ENCODE measurements at places on chromosomes 12 and 14.

DNA sequence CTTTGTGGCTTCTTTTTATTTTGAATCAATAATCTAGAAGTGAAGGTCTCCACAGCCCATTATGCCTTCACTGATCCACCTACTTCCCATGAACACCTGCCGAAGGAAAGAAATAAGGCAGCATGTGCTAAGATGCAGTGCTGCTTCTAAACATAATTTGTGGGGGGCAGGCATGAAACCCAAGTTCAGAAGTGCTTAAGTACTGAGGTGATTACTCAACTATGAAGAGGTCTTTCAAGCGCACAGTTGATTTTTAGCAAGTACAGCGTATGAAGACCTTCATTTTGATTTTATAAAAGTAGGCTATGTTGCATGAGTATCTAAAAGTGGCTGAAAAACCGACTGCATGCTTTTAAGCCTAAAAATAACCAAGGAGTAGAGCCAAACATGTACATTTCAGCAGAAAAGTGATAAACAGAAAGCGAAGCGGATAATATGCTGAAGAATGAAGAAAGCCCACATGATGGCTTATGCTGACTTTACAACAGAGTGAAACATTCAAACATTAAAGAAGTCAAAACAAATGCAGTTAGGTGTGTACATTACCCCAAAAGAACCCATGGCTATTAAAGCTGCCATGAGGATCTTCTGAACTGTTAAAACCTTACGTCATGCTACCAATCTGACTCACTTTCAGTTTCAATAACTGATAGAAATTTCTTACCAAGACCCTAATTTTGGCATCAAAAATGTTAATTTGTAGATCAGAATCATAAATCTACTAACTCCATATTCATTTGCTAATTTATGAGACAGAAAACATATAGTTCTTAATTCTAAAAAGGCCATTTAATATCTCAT, 29.3 kb downstream of the KICS2 start:
- DNase-seq, result no peak

DNA sequence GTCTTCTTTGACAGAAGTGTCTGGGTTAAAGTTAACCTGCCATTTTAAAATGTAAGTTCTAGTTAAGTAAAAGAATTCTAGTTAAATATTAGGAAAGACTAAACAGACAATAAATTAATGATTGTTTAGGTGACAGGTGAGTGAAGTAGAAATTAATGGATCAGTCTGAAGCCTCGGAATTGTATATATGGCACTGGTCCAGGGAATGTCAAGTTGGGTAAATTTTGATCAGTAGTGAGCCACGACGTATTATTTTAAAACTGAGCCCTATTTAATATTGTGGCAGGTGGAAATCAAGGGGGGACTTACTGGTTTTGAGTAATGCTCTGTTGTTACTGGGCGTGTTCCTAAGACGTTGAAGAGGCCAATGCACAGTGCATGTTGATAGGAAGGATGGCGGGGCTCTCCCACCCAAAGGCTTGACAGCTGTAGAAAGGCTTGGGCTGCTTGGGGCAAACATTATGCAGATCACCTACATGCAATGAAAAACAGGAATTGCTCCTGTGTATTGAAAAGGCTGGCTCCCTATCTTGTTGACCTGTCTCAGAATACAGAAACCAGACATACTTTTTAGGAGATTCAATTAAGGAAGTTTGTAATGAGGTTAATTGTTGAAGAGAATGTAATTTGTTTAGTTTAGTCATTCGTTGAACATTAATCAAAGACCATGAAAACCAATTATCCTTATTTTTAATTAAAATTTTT, 5.9 kb upstream of the PPFIBP1 start:
- DNase-seq, result no peak

DNA sequence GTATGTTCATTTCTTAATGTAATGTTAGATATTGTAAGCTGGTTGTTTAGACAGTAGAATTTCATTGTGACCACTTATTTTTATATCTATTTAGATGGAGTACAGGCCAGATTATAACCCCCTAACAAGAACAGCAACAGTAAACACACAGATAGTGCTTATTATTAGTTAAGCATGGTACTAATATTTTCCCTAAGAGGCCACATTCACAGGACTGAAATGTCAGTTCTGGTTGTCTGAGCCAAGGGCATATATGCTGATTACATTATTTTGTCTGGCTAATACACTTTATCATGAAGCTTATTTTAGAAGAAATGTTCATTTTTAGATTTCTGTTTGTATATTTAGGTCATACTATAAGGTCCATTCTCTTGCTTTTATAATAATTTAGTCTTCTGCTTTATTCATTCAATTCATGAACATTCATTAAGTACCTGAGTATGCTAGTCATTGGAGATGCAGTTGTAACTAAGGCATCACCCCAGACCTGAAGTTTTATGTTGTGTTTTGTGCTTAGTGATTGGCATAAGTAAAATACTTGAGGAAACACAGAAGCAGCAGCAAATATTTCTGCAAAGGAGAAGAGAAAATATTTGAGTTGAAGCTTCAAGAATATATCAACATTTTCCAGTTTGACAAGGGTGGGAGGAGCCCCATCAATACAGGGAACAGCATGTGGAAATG, 413.7 kb downstream of the RAD51B start:
- no peak for DNase-seq

DNA sequence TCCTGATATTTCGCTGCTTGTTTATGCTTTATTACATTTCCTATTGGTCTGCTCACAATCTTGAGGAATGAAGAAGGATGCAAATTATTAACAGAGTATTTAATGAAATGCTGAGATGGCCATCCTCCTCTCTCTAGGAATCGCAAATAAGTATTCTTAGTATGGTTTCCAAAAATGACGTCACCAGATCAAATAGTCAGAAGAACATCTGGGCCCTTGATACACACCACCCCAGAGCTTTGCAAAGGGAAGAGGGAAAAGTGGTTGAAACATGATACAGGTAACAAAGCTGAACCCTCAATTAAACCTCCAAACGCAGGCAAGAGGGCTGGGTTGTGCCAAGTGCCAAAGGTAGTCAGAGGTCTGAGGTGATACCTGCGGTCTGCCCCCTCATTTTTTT, 107.3 kb downstream of the BCL11B start:
- no peak for DNase-seq

DNA sequence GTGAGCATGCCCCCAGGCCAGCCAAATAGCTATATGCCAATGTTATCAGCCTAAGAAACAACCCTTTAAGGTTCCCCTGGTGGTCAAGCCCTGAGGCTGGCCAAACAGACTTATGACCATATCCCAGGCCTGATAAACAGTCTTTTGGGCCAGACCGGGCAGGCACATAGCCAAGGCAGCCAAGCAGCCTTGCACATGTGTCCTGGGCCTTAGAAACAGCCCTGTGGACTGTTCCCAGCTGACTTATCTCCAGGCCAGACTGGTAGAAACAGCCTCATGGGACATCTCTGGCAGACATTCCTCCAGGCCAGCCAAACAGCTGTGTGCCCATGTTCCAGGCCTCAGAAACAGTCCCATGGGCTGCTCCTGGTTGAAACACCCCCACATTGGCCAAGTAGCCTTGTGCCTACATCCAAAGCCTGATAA, 295.0 kb upstream of the MGAT4C start:
- no peak for DNase-seq

- no peak for DNase-seq
These were observed 6.8 kb downstream of the ZFHX2 start for GRCh38 chr14:23544511-23545447.

DNA sequence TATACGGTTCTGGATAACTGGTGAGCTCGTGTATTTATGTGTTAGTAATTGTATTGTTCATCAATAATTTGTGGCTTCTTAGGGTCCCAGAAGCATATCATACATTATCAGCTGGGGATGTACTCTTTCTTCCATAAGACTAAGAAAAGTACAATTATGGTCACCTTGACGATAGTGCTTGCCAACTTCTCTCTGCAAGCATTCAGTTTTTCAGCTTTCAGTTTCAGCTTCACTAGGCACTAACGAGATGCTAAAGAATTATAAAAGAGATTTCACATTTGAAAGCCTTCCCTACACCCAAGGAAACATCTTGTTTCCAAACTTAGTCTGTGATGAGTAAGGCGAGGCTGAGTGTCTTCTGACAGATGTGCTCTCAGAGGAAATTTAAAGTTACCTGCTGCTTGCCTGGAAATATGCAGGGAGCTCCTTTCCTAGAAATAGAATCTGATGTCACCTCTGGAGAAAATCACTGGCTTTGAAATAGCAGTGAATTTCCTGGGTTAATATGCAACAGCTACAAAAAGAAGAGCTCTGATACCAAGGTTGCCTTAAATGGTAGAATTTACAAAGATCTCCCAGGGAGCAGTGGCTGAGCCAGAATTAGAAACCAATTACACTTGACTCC, 1419.9 kb upstream of the TMEM132C start:
- DNase-seq, result no peak

GRCh38 chr14:80485764-80486163, 274.5 kb upstream of the DIO2 start:
- no peak for DNase-seq

DNA sequence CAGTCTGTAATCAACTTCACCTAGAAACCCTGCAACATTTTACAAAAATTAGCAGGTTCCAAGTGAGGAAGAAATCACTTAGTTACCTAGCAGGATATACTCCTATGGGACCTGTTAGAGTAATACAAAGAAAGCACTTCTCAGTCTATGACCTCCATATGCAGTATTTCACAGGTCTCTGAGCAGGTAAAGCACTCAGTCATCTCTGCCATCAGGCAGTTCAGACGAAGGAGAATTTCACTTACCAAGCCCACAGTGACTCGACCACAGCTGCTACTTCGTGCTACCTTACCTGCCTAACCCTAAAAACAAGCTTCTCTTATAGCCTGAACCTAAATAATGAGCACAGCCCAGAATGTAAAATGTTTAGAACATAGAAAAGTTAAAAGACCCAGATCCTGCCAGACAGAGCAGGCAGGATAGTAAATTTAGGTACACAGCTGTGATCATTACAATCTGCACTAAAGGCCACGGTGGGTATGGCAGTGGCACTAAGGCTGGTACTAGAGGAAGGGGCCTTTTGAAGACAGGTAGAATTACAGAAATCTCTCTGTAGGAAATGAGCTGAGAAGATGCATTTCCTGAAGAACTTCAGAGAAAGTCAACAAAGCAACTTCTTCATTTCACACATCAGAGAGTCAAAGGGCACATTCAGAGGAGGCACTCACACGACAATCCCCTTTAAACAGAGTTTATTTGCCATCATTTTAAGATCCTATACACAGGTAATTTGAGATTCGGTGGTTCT, 35.7 kb downstream of the DCAF5 start:
- DNase-seq, result no peak

DNA sequence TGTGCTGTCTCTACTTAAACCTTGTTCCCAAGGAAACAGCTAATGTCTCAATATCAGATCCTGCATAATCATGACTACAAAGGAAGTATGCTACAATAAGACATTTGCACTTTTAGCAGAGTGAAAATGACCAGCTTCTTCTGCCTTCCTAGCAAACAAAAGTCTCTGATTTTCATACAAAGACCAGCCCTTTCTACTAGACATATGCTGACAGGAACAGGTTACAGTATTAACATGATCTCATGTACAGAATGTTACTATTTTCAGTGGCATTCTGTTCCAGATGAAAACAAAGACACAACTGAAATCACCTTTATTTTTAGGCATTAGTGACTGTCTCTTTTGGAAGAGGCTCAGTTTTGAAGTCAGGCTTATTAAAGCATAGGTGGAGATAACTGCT, 228.6 kb downstream of the MED13L start:
- no peak for DNase-seq

- DNase-seq, result no peak
These were observed 16.3 kb downstream of the ELK3 start for GRCh38 chr12:96210376-96211055.

DNA sequence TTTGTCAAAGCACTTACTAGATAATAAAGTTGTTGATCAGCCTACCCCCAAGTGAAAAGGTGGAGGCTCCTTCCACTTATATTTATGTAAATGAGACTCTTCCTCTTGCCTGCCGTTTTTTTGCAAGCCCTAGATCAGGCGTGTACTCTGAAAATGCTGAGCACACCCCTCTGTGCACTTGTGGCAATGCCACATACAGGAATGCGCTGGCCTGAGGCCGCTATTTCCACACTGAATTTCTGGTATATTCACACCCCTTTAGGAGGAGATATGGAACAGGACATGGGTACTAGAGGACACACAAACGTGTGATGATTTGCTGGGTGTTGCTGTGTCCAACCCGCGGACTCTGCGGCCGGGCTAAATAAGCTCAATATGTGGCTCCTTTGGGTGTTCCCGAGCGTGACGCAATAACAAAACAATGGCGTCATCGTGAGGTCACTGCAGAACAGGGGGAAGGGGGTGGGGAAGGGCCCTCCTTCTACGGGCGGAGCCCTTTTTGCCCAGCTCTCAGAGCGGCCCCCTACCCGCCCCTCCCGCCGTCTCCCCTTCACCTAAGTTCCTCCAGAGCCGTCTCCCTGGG, 554 bp upstream of the TSPAN31 start:
- DNase-seq, result no peak

DNA sequence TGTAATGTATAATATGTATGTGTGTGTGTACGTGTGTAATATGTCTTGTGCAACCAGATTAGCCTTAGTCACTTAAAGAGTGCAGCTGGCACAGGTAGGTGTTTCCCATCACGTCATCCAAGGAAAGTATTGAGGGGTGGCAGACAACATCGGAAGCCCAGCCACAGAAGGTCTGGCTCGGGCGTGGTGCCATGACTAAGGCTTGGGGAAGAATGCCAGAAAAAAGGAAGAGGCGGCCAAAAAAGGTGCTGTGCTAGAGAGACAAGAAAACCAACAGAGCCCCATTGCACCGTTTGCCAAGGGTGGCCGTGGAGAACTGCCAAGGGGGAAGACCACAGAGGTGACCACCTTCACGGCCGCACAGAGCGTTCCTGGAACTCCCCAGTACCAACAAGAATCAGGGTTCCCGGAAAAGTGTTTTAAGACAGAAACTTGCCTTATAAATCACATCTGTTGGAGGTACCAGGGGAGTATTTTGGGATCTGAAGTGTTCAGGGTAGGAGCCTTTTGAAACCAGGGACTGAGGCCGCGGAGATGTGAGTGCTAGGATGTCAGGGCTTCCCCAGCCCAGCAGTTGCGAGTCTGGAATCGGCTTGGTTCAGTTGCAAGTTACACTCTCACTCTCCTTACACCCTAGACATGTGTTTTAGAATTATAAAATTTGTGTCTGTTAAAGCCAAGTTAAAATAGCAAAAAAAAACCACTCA, 131.2 kb upstream of the DYRK2 start:
- peak; percentile 21 for DNase-seq

DNA sequence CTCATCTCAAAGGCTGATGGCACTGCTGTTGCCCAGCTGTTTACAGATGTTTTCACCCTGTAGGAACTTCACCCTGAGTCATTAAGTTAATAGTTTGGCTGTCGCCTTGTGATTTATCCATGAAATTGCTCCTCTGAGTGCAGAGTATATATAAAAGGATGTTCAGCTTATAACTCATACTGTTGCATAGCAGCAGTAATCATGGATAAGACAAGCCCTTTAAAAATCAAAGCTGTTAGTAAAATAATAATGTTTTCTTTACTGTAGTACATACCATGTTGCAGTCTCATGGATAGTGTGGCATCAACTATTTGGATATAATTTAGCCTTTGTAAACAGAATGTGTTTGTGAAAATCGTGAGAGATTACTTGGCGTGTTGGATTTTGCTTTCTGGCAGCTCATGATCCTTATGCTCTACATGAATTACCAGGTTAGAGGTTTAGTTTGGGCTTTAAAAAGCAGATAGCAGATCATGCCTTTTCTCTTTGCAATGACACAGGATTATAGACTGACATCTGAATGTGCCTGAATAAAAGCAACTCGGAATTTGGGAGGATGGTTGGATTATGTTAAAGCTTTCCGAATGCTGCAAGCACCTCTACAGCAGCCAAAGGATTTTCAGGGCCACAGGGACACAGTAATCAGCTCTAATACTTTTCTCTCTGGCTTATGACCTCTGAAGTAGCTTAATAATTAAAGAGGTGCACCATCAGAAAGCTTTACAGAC, 279.7 kb upstream of the ATP2B1 start:
- DNase-seq, result no peak

GRCh38 chr12:16524378-16524777, 81.6 kb downstream of the LMO3 start:
- DNase-seq, result no peak
